Globus pallidus (tissue), 1 donor: ENCODE measurements at places on chromosomes 7 and 10.

DNA sequence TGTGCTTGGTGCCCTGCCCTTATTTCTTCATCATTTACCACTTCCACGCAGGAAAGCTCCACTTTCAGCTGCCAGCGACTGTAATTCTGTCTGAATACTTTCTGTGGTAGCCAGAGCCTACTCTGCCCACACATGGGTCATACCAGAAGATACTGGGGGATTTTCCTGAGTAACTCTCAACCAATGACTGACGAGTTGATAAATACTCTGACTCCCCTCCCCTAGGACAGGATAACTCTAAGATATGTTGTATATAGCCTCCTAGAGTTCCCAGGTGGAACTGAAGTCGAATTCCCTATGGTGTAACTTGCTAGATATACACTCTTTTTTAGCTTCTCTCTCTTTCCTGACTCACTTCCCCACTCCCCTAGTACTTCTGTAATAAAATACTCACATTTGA, 29.8 kb downstream of the SEM1 start:
- no peak for DNase-seq

GRCh38 chr7:127726476-127726875, 74.5 kb downstream of the SND1 start:
- no peak for DNase-seq

DNA sequence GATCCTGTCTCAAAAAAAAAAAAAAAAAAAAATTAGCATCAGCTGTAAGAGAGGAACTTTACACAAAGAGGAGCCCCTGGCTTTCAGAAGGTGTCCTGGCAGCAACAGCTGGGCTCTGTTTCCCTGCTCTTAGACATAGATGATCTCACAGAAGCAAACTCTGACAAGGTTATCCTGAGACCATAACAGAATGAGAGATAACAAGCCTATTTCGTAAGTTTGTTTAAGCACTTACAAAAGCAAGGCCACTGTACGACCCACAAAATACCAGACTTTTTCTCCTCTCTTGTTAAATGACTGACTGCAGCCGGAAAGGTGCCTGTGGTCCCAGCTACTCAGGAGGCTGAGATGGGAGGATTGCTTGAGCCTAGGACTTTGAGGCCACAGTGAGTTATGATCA, 33.3 kb upstream of the OTUD1 start:
- DNase-seq = no peak

GRCh38 chr7:5713124-5713912, 68.1 kb downstream of the RNF216 start:
- no peak for DNase-seq

- no peak for DNase-seq
Observed at GRCh38 chr10:125084191-125084613, 76.2 kb downstream of the CTBP2 start.

GRCh38 chr10:133237588-133238465, at the start of gene VENTX:
Gene VENTX (plus strand): TSS chr10:133237855. CDS start chr10:133237915, 60 bp downstream.
- no peak for DNase-seq

- DNase-seq = no peak
Observed at GRCh38 chr10:85593226-85593772, 773.3 kb downstream of the GRID1 start.

GRCh38 chr7:11194492-11194891, 220.8 kb downstream of the PHF14 start:
- no peak for DNase-seq

DNA sequence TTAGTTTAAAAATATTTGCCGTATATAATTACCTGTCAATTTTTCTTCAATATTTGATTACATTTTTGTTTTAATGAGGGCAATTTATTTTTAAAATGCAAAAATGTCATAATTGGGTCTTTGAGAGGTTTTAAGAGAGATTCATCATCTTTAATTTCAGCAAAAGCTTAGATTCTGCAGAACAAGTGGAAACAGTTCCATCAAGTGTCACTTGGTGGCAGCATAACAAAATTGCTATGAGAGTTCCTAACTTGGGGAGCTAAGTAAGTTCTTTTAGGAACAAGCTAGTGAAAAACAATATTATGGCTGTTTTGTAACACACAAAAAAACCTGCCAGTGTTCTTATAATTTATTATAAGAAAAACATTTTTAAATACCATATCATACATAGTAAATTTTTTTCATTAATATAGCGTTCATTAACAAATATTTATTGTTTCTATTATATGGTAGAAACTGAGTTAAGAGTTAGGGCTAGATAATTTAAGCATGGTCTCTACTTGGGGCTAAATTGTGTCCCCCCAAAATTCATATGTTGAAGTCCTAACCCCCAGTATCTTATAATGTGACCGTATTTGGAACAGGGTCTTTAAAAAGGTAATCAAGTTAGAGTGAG, 155.2 kb downstream of the MAGI2 start:
- DNase-seq = peak; percentile 79

DNA sequence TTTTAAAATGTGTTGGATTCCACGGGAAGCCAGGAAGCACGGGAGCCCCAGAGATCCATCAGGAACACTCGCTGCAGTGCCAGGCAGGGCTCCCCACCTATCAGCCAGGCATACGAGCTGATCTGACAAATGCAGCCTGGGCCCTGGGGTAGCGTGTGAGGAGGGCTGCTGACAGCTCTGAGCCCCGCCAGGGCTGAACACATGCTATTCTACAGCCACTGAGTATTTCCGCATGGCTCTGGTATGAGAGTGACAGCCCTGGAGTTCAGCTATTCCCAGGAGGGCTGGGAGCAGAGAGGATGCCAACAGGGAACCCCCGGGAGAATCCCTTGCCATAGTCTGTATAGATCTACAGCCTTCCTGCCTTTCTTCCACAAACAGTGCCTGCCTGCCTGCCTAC, 237.3 kb upstream of the ZMIZ1 start:
- DNase-seq = no peak

- no peak for DNase-seq
Observed at GRCh38 chr7:98945852-98946251, 67.5 kb downstream of the TRRAP start.

DNA sequence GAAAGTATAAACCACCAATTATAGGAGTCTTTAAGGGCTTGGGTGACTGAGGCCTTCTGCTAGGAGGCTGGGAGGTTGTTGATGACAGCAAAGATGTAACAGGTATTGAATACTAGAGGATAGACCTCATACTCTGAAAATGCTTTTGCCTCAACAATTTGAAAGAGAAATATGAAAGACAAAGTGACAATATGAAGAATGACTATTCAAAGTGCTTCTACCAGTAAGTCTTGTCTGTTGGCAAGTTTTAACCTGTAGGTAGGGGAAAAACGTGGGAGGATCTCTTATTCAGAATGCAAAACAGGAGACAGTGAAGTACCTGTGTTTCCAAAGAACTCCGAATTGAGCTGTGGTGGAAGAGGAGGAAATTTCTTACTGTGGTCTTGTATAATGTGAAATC, 38.2 kb downstream of the GBF1 start:
- no peak for DNase-seq

DNA sequence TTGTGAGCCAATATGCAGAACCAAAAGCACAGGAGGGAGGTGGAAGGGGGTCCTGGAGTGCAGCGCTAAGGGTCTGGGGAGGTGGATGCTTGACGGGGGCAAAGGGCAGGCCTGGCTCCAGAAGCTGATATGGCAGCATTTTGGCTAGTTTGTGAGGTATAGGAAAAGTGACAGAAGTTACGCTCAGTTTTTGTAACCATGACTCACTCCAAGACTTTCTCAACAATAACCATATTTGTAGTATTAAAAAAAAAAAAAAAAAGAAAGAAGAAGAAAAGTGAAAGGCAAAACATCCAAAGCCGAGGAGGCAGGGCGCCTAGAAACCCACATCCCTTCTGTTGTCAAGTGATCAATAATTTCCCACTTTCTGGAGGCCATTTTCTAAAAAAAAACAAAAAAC, 92.3 kb downstream of the RNF216 start:
- DNase-seq = no peak

- DNase-seq = no peak
Observed at GRCh38 chr7:144834641-144835144, 1.2 kb downstream of the TPK1 start.

- no peak for DNase-seq
Observed at GRCh38 chr10:122636953-122637352, 62.7 kb downstream of the C10orf120 start.

GRCh38 chr7:67462781-67463191, 466.2 kb downstream of the TYW1 start:
- DNase-seq = peak; percentile 3

DNA sequence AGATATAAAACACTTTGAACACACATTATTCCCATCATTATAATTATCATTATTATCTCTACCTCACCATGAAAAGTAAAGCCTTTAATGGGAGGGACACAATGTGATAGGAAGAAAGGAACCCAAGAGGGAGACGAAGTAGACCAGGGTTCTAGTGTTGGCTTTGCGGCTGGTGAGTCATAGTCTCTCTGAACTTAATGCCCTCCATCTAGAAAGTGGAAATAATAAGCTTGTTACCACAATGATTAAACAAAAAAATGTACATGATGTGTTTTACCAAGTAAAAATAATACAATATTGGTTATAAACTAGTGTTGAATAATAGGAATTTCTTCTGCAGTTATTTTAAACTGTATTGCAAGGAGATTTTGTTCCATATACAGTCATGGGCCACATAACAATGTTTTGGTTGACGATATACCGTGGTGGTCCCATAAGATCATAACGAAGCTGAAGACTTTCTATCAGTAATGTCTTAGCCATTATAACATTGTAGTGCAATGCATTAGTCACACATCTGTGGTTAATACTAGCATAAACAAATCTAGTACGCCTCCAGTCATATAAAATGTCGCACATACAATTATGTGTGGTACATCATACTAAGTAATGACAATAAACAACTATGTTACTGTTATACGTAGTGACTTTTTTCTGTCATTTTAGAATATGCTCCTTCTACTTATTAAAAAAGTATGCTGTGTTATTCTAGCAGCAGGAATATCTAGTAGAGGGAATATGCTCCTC, 450.6 kb upstream of the SORCS1 start:
- no peak for DNase-seq

- DNase-seq = no peak
Observed at GRCh38 chr7:29077854-29078253, 68.5 kb downstream of the CPVL start.

DNA sequence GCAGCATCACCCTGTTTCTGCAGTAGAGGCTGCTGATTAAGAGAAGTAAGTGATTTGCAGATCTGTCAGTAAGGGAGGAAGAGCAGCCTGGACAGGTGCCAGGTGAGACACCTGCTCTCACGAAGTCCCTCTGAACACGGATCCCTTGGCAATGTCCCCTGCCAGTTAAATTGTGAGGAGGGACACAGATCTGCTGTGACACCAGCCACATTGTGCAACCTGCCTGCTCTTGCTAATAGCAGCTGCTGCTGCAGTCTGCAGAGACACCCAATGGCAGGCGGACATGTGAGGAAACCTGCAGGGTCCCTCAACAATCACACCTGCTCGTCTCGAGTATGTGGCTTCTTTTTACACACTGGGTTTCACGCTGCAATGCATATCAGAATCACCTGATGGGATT, 31.9 kb downstream of the ANXA11 start:
- no peak for DNase-seq

- peak; percentile 31 for DNase-seq
Observed at GRCh38 chr10:19775296-19775695, 40.9 kb upstream of the PLXDC2 start.

DNA sequence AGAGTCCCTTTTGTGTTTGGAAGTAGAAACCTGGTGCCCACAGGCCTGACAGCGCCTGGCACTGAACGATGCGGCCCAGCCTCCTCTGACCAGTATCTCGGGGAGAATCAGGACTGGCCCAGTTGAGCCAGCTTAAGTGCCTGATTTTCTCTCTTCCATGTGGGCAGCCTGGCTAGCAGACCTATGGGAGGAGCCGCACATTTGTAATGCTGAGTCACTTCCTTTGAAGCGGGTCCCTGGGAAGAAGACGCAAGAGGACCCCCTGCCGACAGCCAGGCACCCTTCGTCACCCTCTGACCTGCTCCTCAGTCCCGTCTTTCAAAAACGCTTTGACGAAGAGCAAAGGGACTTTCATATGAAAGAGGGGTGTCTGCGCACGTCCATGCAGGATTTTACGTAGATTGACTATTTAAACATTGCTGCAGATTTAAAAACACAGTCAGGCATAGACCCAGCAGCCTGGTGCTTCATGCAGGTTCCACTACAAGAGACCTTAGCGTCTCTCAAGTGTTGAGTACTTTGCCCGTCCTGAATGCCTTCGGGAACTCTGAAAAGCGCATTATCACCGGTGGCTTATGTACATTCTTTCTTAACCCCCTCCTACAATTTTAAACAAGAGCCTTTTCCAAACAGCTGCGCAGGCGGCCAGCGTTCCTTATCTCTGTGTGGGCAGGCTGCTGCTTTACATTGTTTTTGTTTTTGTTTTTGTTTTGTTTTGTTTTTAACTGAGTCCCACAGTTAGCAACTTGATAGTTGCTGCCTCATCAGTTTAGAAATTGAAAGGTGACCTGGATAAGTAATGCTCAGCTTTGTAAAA, 36.5 kb upstream of the AP5Z1 start:
- no peak for DNase-seq

GRCh38 chr7:48280100-48280499, 108.8 kb downstream of the ABCA13 start:
- DNase-seq = no peak

- DNase-seq = no peak
Observed at GRCh38 chr10:89115876-89116627, 91.1 kb downstream of the CH25H start.

GRCh38 chr7:66157060-66157459, 42.4 kb downstream of the CRCP start:
- DNase-seq = no peak

- DNase-seq = no peak
Observed at GRCh38 chr10:132679640-132680039, 106.3 kb downstream of the NKX6-2 start.
